Left ventricle myocardium inferior (tissue), 1 donor: ENCODE measurements at places on chromosomes 2 and 18. TPM values are rescaled to one million over a fixed set of nuclear protein-coding genes. Genes with fewer than 3 reads are reported as not detected.

DNA sequence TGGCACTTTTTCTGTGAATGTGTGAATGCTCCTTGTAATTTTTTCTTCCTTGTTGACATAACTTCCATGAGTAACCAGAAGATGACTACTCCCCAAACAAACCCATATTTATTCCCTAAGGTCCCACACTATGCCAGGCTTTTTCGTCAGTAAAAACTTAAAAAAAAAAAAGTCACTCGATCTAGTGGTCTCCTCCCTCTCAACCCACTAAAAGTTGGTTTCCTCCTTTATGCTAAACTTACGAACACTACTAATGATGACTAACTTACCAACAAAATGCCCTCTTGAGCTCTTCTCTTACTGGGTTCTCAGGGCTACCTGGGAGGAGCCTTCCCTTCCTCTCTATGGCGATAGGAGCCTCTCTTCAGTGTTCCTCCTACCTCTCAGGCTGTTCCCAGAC, 18.2 kb downstream of the ACVR1 start:
- no peak for DNase-seq

DNA sequence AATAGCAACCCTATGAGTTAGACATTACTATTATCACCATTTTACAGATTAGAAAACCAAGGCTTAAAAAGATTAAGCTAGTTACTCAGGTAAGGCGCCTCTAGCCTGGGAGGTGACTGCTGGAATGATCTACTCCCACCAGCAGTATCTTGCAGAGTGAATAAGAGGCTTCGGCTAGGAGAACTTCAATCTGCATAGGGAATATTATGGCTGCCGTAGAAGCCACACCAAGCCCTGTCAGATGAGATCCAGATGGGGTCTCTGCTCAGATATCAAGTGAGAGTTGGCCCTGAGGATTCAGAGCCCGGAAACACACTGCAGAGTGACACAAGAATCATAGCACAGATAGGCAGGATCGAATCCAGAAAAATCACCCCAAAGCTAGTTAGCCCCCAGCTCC, 21.5 kb upstream of the PKDCC start:
- DNase-seq: no peak

DNA sequence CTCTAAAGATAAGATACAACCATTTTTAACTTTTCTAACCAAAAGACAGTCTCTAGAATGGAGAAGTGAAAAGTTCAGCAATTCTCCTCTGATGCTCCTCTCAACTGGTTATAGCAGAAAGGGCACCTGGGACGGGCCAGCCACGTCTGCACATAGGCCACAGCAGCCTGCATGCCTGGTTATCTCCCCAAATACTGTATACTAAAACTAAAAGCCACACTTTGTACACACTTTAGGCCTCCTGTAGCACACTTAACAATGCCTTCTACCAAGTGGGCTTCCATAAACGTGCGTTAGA, 179.1 kb downstream of the ANKRD44 start:
- no peak for DNase-seq

DNA sequence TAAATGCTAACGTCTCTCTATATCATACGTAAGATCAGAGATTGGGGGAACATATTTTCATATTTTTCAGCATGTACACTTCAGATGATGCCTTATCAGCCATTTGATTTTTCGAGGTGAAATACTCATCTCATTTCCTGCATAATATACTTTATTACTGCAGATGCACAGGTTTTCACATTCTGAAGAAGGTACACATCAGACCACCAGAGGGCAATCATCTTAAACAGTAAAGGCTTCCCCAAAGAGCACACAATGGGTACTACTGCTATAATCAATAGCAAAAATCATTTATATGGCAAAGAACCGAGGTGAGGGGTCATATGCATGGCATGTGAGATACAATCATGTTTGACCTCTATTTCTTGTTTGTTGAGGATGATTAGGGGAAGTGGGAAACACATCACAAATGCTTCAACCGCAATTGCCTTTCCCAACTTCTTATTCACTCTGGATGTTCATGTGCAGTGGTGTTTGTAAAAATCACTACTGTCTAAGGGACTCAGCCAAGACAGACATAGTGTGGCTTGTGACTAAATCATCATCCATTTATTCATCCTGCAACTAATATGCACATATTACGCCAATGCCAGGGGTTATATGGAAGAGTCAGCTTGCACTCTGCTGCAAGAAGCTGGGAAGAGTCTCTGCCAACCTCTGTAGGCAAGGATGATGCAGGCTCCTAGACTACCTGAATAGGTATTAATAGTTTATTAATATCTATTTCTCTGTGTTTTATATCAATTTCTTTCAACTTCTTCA, 118.7 kb downstream of the EPB41L3 start:
- no peak for DNase-seq

DNA sequence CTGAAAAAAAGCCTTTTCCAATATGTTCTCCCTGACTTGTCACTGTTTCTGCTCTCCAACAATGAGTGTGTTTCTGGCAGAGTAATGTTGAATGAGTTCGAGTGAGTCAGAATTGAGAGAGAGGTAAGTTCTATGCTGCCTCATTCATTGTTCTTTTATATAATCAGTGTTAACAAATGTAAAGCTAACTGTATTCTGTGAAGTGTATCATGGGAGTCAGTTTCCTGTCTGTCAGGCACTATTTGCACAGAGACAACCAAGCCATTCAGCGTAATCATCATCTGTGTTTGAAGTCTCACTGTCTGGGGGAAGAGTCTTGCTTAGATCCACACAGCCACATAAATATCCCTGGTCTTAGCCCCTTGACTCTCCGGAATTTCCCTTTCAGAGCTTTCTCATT, 22.0 kb upstream of the UPP2 start:
- no peak for DNase-seq

DNA sequence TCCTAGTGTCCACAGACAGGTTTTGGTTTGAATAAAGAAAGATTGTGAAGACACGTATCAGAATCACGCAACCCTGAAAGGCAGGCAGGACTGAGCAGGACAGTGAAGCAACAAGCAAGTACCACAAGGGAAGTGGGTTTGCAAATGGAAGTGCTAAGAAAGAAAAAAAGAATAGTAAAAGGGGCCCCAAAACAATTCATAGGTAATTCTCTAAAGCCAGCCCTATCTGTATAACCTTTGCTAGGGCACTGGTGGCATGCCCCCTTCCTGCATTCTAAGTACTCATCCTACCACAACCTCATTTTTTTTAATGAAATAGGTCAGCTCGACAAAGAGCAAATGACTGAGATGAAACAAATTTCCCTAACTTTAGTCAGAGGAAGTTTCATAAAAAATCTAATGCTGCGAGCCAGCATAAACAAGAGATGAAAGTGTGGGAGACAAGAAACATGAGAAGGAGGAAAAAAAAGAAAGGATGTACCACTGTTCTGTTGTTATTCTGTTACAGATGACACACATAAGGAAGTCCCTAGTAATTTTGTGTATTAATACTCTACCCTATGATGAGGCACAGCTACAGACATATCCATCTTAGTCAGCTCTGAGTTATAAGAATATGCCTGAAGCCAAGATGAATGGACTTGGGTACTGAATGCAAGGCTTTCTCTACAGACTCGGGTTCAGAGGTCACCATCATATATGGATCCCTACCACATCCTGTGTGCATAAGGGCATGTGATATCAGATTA, 32.2 kb downstream of the IKZF2 start:
- DNase-seq: no peak

- DNase-seq: no peak
These were observed 34.7 kb downstream of the UNC80 start for GRCh38 chr2:209806318-209806717.

RAB11FIP5 gene
- total RNA-seq: 21.8 TPM
